ENCODE measurements at places on chromosomes 3 and 15. TPM values are rescaled to one million over a fixed set of nuclear protein-coding genes. Genes with fewer than 3 reads are reported as not detected.

DNA sequence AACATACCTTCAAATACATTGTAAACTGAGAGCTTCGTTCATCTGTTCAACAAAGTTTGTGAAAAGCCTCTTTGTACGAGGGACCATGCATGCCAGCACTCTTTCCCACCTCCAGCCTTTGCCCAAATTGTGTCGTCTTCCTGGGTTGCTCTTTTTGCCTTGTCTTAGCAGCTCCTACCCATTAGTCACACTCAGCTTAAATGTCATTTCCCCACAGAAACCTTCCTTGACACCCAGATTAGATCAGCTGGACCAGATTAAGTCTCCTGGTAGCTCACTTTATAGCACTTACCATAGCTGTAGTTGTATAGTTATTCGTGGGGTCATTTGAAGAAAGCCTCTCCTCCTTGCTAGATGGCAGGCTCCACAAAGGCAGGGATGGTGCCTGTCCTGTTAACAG, 24.1 kb upstream of the SNRK start:
- no peak for DNase-seq

The KNG1 gene
- total RNA-seq = not detected

GRCh38 chr15:43899928-43900327, 73.1 kb downstream of the WDR76 start:
- no peak for DNase-seq

DNA sequence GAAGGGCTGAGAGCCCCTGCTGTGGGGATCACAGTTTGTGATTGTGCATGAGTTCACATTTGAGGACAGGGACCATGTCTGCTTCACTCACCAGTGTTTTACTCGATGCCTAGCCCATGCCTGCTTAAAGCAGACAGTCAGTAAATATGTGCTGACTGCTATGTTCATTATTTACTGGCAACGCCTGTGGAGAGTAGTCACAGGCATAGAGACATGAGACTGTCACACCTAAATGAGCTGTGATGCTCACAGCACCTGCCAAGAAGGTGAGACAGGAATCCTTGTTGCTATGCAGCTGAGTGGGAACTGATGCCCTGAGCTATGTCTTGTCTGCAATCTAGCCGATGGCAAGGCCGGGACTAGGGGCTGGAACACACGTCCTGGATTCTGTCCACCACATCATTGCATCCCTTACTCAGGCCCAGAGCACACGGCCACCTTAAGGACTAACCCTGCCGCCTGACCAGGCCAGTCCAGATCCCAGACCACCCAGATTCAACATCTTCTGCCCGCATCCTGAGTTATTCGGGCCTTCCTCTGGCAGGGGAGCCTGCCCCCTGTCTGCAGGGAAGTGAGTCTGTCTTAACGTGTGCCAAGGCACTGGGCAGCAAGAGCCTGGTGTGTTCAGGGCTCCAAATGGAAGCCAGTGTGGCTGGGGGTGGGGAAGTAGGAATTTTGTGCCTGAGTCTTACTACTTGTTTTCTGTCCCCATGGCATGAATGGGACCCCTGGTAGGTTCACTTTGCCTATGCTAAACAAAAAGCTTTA, 44.8 kb downstream of the FGD5 start:
- no peak for DNase-seq

GRCh38 chr3:140770977-140771667, 93.3 kb downstream of the TRIM42 start:
- no peak for DNase-seq

DNA sequence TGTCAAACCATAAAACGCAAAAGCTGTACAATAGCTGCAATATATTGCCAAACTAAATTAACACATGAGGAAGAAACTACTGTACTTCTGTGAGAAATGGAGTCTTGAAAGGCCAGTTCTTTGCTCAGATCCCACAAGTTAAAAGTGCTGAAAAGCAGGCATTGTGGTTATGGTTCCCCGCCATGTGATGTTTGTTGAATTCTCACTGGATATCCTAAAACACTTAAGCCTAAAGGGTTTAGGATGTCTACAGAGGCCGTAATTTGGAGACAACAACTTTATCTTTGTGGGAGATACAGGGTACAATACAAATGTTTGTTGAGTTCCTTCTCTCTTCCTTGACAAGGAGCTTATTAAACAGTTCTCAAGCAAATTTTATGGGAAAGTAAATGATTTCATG, 53.2 kb downstream of the TMEM212 start:
- no peak for DNase-seq

- DNase-seq = no peak
These were observed 2.5 kb downstream of the EFCC1 start for GRCh38 chr3:129003578-129004112.

DNA sequence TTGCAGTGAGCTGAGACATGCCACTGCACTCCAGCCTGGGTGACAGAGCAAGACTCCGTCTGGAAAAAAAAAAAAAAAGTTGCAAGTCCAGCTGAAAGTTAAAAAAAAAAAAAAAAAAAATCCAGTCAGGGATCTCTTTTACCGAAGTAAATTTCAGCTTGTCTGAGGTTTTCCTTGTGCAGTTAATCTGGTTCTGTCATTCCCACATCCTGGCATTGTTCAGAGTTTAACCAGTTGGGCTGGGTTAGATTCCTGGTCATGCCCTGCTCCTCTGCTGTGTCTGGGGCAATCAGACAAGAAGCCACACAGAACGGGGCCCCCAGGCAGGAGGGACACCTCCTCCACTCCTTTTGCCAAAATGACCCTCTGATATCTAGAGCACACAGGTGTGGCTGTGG, 84.1 kb upstream of the KLHL25 start:
- DNase-seq = no peak

DNA sequence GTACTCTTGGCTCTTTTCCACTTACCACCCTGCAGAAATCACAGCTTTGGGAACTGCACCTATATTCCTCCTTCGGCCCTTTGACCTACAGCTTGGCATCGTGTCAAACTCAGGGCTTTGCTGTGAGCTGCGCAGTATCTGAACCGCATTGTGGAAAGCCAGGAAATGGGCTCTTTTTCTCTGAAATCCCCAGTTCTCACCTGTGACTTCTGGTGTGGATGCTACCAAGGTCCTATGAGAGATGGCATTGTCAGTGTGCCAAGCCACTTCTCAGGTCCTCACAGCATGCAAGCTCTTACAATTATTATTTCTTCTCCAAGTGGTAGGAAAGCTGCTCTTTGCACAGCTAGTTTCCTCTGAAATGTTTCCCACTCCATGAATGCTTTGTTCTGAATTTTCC, 450.6 kb upstream of the TBL1XR1 start:
- no peak for DNase-seq

- no peak for DNase-seq
These were observed 45.9 kb upstream of the CP start for GRCh38 chr3:149267565-149267964.

- no peak for DNase-seq
These were observed 377.5 kb downstream of the EDEM1 start for GRCh38 chr3:5565026-5565425.
